Mammary epithelial cell (primary cell): ENCODE measurements at places on chromosomes 7 and 10. TPM values are rescaled to one million over a fixed set of nuclear protein-coding genes. Genes with fewer than 3 reads are reported as not detected.

The TYW1B gene
- 0.88 TPM for polyA plus RNA-seq

The GATA3 gene
- polyA plus RNA-seq, result 5.3 TPM

- no peak for DNase-seq
These were observed 13.8 kb upstream of the MPP7 start for GRCh38 chr10:28316696-28317095.

DNA sequence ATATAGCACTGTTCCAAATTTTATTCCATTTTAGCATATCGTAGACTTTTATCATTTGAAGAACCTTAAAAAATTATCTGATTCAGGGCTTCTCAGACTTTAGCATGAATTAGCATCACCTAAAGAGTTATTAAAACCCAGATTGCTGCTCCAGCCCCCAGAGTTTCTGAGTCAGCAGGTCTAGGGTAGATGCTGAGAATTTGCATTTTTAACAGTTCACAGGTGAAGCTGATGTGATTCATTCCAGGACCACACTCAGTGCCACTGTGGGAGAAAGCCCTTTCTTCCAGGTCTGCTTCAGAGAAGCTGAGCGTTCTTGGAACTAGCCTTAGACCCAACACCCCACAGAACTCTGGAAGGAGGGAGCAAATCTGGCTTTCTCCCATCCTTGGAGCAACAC is 174.1 kb upstream of the YAE1 start:
- DNase-seq, result no peak

DNA sequence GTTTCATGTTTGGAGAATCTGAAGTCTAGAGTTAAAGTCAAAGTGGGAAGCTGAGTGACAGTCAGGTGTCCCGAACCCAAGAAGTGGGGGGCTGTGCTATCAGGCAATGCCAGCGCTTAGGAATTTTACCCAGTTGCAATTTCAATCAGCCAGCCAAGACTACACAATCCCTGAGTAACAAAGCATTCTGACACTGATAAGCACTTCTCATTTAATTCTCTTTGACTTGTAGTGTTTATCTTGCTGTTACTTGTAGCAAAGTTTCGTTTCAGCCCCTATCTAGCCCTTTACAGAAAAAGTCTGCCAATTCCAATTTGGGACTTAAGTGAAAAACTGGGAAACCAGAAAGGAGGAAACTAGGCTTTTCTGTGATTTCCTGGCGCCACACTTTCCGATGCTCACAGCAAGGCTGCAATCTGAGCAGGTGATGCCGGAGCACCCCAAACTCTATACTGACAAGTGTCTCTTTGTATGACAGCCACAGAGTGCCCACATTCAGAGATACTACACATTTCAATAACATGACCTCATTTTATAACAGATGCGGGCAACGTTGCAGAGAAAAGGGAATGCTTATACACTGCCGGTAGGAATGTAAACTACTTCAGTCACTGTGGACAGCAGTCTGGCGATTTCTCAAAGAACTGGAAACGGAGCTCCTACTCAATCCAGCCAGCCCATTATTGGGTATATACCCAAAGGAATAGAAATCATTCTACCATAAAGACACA is 61.0 kb downstream of the ITIH5 start:
- no peak for DNase-seq

GRCh38 chr10:33115738-33116719 is 158.0 kb upstream of the ITGB1 start:
- no peak for DNase-seq

The MAPK8 gene
- 19.2 TPM for polyA plus RNA-seq

DNA sequence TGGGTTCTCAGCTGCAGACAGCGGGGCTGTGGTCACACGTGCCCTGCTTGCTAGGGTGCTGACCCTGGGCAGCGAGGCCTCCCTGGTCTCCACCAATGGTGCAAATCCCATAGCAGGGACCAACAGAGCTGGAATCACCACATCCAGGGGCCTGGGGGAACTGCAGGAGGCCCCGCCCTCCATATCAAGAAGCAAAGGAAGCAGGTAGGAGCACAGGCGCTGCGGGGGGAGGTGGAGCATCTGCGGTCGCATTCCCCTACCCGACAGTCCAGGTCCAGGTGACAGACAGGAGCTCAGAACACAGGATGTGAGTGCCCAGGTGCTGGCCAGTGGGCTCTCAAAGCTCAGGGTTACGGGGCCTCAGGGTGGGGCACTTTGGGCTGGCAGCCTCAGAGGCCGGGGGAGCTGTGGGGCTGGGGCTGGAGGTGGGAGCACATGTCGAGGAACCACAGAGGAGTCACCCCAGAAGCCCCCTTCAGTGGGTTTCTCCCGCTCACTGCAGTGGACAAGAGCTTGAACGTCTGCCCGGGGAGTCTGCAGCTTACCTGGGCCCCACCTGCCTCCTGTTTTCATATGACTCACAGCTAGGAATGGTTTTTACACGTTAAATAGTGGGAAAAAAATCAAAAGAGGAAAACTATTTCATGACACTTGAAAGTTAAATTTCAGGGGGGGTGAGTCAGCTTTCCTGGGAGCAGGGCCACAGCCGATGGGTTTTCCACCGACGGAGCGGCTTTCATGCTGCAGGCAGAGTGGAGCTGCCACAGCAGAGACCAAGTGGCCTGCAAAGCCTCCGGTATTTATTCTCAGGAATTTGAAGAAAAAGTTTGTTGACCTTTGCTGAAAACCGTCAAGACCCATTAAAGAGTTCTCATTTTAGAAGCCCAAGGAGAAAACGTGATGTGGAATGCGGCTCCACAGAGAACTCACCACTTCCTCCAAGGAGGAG is 148.7 kb upstream of the PPP2R2D start:
- DNase-seq, result no peak

The CPED1 gene
- 1.1 TPM for polyA plus RNA-seq

The MSS51 gene
- polyA plus RNA-seq, result 0.36 TPM

The ALOX5 gene
- polyA plus RNA-seq, result not detected

- no peak for DNase-seq
These were observed 531.7 kb downstream of the DNAJB9 start for GRCh38 chr7:109101332-109101731.

DNA sequence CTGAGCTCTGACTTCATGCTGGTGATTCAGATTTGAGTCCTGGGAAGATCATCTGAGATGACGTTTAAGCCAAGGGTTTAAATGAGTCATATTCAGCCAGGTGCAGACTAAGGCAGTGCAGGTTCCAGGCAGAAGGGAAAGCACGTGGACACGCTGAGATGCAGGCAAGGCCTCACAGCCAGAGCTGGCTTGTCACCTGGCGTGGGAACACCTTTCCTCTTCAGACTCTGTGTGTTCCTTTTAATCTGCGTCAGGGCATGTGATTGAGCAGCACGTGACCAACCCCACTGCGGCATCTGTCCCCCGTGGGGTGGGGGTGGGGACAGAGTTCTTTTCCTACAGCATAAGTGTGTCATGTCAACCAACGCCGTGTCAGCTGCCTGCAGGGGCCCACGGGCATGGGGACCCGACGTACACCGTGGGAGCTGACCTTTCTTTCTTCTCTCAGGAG is 10.7 kb upstream of the IDI2 start:
- peak; percentile 93 for DNase-seq

DNA sequence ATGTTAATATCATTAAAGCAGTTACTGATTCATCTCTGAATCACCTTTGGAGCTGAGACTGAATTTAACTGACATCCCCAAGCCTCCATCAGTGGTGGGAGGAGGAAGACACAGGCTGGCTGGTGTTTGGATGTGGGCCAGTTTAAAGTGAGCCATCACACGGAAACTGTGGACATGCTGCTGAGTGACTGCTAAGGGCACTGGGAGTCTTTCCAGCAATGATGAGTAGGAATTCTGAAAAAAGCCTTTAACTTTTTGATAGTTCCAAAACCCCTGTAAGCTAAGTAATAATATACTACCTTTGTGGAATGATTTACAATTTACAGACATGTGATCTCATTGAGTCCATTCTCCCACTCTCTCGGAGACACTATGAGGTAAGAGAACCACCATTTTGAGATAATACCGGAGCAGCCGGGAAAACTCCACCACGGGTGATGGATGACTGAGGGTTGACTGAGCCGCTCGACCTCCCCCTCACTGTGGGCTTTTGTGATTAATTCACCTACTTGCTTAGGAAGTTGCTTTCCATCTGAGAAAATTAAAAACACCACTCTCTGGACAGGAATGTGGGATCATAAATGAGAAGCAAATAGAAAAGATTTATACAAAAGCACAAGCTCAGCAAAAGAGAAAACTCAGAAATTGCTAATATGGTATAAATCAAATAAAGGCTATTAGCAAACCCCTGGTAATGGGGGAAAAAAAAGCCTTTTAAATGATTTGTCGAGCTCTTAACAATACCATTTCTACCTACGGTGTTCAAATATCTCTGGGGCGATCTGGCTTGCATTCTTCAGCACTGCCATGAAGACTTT is 194.8 kb downstream of the FANK1 start:
- peak; percentile 93 for DNase-seq

The TACC2 gene
- 17.6 TPM for polyA plus RNA-seq

GRCh38 chr7:66118603-66119002 is 4.0 kb downstream of the CRCP start:
- no peak for DNase-seq

GRCh38 chr7:108396080-108396479 is 60.2 kb downstream of the NRCAM start:
- no peak for DNase-seq

GRCh38 chr10:28253169-28253785 is 49.6 kb downstream of the MPP7 start:
- DNase-seq, result no peak

DNA sequence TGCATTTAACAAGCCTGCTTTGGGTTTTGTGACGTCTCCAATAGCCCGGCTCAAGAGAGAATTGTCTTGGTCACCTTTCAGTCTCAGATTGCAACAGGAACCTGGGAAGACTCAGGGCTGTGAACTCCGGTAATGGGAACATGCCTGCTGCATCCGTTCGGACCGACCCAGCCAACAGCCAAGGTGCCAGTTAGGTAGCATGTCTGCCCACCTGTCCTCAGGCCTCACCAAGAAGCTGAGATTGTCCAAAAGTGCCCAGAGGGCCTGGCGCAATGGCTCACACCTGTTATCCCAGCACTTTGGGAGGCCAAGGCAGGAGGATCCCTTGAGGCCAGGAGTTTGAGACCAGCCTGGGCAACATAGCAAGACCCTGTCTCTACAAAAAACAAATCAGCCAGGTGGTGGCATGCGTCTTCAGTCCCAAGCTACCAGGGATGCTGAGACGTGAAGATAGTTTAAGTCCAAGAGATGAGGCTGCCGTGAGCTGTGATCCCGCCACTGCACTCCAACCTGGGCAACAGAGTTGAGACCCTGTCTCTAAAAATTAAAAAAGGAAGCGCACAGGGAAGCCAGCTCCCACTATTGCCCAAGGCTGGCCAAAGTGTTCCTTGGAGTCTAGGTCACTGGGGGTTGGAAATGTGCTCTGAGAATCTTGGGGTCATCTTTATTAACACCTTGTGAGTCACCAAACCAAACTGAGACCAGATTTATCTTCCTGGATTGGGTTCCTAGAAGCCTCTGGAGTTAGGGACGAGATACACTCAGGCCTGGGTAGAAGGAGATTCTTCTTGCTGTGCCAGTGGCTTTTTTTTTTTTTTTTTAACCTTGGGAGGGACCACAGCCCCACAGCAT is 26.9 kb downstream of the BAG3 start:
- DNase-seq, result no peak

DNA sequence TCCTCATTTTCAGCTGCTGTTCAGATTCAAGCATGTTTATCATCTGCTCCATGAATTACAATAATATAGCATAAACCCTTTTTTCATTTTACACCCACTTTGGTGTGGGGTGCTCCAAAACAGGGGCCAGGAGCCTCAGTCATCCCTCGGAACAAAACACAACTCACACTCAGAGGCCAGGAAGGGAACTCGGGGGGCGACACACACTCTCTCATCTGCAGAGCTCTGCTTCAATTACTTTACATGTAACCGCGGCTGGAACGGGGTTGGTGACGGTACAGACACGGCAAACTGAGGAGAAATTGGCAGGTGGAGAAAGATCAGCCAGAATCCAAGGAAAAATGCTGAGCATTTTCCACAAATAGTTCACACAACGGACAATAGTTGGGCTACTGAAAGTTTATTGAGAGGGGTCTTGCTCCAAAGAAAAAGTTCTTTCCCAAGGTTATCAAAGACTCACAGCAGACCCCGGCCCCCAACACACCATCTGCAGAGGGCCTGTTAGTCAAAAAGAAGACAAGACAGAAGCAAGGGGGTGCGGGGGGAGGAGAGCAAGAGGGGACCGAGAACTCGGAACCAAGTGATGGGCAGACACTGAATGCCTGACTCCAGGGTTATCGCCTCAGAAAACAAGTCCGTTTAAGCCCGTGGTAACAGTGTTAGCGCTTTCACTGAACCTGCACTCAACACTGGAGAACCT is 20.5 kb downstream of the DIP2C start:
- DNase-seq, result no peak

- DNase-seq, result no peak
These were observed 69.4 kb downstream of the KIAA1217 start for GRCh38 chr10:24278176-24278889.

The RALA gene
- polyA plus RNA-seq, result 25.5 TPM

The RAB11FIP2 gene
- 4.1 TPM for polyA plus RNA-seq

DNA sequence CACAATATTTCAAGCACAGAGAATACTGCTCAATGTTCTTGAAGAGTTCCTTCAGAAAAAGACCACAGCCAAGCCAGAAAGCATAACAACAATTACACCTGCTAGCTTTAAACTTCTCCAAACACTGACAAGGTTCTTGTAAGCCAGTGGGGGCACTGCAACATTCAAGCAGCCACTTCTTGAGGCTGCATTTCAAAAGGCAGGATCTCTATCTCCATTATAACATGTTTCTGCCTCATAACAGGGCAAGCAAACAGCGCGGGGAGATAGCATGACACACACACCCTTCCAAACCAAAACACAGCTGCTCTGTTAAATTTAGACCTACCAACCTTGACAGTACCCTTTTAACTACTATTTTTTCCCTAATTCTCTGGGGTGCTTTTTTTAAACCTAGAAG is 30.8 kb downstream of the CHCHD3 start:
- DNase-seq, result no peak

DNA sequence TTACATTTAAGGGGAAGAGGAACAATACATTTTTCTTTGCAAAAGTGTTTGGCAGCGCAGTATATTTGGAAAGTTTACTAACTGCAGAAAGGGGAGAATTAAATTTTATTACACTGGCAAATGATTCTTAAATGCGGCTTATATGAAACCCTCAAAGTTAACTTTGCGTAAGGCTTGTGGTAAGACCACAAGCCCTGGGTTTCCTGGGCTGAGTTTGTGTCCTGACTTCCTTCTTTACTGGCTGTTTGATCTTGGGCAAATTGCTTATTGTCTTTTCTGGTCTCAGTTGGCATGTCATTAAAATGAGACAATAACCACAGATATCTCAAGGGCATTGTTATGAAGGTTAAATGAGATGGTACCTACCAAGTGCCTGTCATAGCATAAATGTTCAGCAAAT is 106.8 kb downstream of the GLRX3 start:
- DNase-seq, result no peak

- DNase-seq, result no peak
These were observed 375.8 kb downstream of the HGF start for GRCh38 chr7:81394029-81394428.
